ENCODE measurements at places on chromosomes 1 and 21.

- DNase-seq = peak; percentile 7
Observed at GRCh38 chr1:170562646-170563338, 30.8 kb downstream of the GORAB start.

- DNase-seq = no peak
Observed at GRCh38 chr1:14677292-14677971, 78.9 kb downstream of the KAZN start.

- peak; percentile 23 for DNase-seq
Observed at GRCh38 chr1:150150133-150151021, 661 bp downstream of the PLEKHO1 start.

- DNase-seq = peak; percentile 70
Observed at GRCh38 chr1:32335790-32336590, at the start of gene MARCKSL1. Gene MARCKSL1 (minus strand): TSS chr1:32336233. CDS start chr1:32336033, 200 bp downstream.

GRCh38 chr1:200150721-200151120 is 123.2 kb downstream of the NR5A2 start:
- no peak for DNase-seq

GRCh38 chr1:174874331-174875053 is 125.3 kb upstream of the CACYBP start:
- no peak for DNase-seq

DNA sequence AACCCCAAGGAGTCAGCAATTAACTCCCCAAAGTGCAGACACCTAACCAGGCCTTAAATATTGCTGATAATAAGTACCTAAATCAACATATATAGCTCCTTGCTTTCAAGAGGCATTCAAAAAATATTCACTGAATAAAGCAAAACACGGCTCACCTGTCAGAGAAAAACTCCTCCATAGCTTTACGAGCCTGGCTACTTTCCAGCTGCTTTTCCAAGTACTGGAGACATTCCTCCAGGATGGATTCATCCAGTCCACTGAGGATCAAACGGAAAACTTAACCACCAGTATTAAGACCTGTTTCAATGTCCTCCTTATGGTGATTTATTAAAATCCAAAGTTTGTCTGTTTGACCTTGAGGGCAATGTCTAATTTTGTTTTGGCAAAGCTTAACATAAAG is 44.6 kb downstream of the UBR4 start:
- DNase-seq = no peak

DNA sequence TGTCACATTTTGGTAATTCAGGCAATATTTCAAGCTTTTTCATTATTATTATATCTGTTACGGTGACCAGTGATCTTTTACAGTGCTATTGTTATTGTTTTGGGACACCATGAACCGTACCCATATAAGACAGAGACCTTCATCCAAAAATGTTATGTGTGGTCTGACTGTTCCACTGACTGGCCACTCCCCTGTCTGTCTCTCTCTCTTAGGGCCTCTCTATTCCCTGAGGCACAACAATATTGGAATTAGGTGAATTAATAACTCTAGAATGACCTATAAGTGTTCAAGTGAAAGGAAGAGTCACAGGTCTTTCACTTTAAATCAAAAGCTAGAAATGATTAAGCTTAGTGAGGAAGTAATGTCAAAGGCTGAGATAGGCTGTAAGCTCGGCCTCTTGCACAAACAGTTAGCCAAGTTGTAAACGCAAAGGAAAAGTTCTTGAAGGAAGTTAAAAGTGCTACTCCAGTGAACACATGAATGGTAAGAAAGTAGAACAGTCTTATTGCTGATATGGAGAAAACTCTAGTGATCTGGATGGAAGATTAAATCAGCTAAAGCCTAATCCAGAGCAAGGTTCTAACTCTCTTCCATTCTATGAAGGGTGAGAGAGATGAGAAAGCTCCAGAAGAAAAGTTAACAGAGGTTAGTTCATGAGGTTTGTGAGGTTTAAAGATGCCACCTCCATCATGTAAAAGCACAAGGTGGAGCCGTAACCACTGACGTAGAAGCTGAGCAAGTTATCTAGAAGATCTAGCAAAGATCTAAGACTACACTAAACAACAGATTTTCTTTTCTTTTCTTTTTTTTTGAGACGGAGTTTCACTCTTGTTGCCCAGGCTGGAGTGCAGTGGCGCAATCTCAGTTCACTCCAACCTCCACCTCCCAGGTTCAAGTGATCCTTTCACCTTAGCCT is 19.7 kb upstream of the DIPK1A start:
- no peak for DNase-seq

DNA sequence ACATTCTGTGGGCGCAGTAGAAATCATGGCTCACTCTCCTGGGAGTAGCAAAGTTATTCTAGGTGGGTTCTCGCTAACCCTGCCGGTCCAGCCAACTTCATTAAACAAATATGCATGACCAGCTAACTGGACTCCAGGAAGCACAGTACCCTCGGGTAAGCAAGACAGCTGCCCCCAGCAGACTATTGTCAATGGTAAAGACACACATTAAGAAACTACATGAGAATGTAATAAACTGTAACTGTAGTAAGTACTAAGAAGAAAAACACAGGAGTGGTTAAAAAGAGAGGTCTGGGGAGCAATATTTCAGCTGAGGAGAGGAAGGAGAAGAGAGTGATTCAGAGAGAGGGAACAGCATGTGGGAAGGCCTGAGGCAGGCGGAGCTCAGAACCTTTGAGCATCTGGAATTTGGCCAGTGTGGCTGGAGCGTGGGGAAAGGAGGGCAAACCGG is 7.4 kb downstream of the SLC2A5 start:
- DNase-seq = no peak

- no peak for DNase-seq
Observed at GRCh38 chr1:163528710-163529348, 207.1 kb downstream of the NUF2 start.

DNA sequence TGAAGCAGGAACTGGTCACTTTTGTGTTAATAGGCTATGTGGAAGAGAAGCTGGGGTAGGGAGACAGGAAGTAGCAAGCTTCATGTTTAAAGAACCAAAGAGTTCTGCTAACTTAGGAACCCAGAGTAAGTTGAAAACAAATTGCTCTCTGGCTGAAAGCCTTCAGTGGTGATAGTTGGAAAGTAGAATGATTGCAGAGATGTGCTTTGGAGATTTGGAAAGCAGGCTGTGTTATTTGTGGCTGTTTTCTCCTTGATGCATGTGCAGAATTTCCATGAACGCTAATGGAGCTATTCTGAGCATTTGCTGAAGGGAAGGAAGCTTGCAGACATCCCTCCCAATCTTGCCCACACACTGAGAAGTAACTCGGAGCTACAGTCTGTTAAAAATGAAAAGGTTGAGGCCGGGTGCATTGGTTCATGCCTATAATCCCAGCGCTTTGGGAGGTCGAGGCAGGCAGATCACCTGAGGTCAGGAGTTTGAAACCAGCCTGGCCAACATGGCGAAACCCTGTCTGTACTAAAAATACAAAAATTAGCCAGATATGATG is 45.7 kb downstream of the TCEANC2 start:
- no peak for DNase-seq
